ENCODE measurements at places on chromosomes 7 and 10. TPM values are rescaled to one million over a fixed set of nuclear protein-coding genes. Genes with fewer than 3 reads are reported as not detected.

The CRHR2 gene
- not detected for total RNA-seq

The HIBADH gene
- 81.4 TPM for total RNA-seq

The KAZALD1 gene
- 6.2 TPM for total RNA-seq

The KCNMA1 gene
- total RNA-seq = 169 TPM

The FLNC gene
- 286 TPM for total RNA-seq

The RSPH10B2 gene
- total RNA-seq = not detected

The ZPBP gene
- not detected for total RNA-seq

The ADO gene
- total RNA-seq = 34.5 TPM

The HELLS gene
- 76.8 TPM for total RNA-seq

The NOS3 gene
- total RNA-seq = 3.3 TPM

The SYCE1 gene
- total RNA-seq = not detected

The OR2A5 gene
- total RNA-seq = not detected

The PTF1A gene
- total RNA-seq = not detected

The PARD3 gene
- 81.5 TPM for total RNA-seq

The LIPJ gene
- not detected for total RNA-seq

The IFIT1B gene
- not detected for total RNA-seq

The EVX1 gene
- total RNA-seq = not detected

The ZNF365 gene
- 9.0 TPM for total RNA-seq

The VSTM4 gene
- 1.1 TPM for total RNA-seq

The RASA4B gene
- total RNA-seq = 0.89 TPM

The SMO gene
- 29.2 TPM for total RNA-seq

The CPA2 gene
- not detected for total RNA-seq

The AMZ1 gene
- 0.22 TPM for total RNA-seq

The PON3 gene
- total RNA-seq = 0.11 TPM

The LRRC18 gene
- not detected for total RNA-seq

The NEUROD6 gene
- total RNA-seq = not detected

The CLIP2 gene
- total RNA-seq = 91.0 TPM

The TMEM213 gene
- total RNA-seq = not detected

The LOXL4 gene
- 129 TPM for total RNA-seq

The PAX4 gene
- total RNA-seq = not detected

The EGFR gene
- total RNA-seq = 75.5 TPM

The SFTPD gene
- not detected for total RNA-seq

The LEP gene
- 0.12 TPM for total RNA-seq

The GPNMB gene
- total RNA-seq = 280 TPM

The SNCG gene
- 7.5 TPM for total RNA-seq

The ZNF425 gene
- total RNA-seq = 1.9 TPM

The ZNF503 gene
- total RNA-seq = 5.8 TPM

The SPDYE11 gene
- total RNA-seq = not detected

The HYAL4 gene
- total RNA-seq = not detected

The FAM25A gene
- total RNA-seq = not detected

The NPFFR1 gene
- not detected for total RNA-seq

The DNAJC12 gene
- total RNA-seq = 2.8 TPM

The MYOZ1 gene
- total RNA-seq = not detected

The PALD1 gene
- total RNA-seq = under 0.01 TPM

The GPC2 gene
- total RNA-seq = 1.2 TPM

The SPDYE5 gene
- 0.12 TPM for total RNA-seq

The OPN1SW gene
- total RNA-seq = not detected

The IGFBP3 gene
- 33.4 TPM for total RNA-seq

The EPHB4 gene
- 37.1 TPM for total RNA-seq
